Hematopoietic multipotent progenitor cell treated with erythropoietin and hydrocortisone succinate and interleukin-3 and kit ligand, for 17 days (in vitro differentiated cells): ENCODE measurements at places on chromosomes 4 and X.
A peak's percentile ranks its signal among the peaks of the same experiment; 100 is the strongest.

GRCh38 chr4:100166297-100167039 is 23.8 kb downstream of the DDIT4L start:
- no peak for DNase-seq

DNA sequence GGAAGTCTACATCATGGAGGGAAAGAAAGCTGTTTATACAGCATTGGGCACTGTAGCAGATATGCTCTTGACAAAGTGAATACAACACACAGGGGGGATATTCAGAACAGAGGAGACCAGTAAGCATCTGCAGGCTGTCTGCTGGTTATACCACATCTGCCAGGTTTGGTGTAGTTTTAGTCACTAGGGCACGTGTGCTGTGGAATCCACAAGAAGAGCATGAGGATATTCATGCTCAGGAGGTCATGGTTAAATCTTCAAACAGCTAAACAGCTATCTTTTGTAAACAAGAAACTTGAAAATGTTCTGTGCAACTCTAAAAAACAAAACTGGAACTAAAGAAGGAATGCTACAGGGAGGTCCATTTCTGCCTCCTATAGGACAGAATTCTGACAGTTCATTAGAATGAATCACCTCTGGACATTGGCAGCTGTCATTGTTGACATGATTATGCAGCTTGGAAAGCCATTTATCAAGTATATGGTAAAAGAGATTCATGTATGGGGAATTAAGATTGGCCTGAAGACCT is 175.8 kb downstream of the RCHY1 start:
- DNase-seq = no peak

GRCh38 chr4:23413631-23414030 is 476.2 kb downstream of the PPARGC1A start:
- DNase-seq = no peak

DNA sequence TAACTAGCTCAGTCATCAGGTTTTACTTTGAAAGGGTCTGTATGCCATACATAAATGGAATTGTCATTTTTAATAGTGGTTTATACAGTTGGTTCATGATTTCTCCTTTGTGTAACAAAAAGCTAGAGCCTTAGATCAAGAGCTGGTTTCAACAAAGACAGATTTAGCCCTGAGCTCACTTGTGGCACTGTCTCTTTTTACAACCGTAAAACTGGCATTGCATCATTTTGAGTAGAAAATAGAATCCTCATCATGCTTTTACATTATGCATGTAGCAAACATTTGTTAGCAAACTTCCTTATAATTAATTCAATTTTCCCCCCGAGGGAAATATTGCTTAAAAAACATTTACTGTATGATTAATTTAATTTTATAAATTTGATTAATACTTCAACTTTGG is 1871.5 kb downstream of the ARAP2 start:
- no peak for DNase-seq

DNA sequence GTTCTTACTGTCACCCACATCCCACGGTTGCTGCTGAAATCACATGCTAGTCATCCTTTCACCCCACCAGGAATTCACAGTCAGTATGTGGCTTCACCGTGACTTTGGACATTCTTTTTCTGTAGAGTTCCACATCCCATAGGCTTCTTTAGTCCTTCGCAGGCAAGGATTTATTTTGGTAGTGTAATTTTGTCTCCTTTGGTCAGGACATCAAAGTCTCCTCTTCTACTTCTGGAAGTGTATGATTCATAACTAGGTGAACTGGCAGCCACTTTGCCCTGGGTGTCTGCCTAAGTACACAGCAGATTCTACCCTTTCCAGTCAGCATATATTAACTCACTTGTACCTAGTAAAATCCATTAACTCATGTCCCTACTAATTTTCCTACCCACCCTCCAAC is 38.3 kb upstream of the MMAA start:
- no peak for DNase-seq

GRCh38 chr4:121728798-121729226 is 32.0 kb upstream of the ANXA5 start:
- DNase-seq = no peak

- no peak for DNase-seq
These were observed 191.8 kb downstream of the SHROOM3 start for GRCh38 chr4:76626686-76627465.

DNA sequence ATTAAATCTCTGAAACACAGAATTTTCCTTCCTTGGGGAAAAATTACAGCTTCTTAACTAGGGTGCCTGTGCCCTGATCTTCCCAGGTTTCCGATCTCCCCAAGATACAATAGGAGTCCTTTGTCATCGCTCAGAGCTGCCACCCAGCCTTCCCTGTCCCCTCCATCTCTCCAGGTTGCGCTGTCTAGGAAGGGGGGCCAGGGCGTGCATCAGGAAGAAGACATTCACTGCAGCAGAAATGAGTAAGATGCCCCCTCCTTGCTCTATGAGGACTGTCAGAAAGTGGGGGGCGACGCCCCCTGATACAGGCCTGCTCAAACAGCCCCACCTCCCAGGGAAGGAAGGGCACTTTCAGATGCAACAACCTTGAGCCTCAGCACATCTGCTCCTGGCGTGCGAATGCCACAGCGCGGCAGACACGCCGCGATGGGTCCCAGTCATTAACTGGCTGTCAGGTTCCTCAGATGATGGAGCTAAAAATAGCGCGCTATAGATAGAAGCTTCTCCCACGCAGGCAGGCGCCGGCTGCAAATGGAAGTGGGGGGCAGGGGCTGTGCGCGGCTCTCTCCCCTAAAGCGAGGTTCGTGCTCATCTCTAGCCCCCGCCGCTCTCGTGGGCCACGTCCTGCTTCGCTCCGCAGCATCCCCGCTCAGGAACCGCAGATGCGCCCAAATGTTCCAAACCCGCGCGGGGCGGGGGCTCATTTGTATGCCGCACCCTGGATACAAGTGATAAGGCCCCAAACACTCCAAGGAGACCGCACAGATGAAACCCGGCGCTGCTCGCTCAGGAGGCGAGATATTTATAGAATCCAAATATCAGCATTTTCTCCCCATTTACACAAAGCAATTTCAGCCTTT is 57.6 kb upstream of the LGI2 start:
- no peak for DNase-seq

GRCh38 chr4:53602390-53602789 is 11.1 kb upstream of the LNX1 start:
- no peak for DNase-seq

DNA sequence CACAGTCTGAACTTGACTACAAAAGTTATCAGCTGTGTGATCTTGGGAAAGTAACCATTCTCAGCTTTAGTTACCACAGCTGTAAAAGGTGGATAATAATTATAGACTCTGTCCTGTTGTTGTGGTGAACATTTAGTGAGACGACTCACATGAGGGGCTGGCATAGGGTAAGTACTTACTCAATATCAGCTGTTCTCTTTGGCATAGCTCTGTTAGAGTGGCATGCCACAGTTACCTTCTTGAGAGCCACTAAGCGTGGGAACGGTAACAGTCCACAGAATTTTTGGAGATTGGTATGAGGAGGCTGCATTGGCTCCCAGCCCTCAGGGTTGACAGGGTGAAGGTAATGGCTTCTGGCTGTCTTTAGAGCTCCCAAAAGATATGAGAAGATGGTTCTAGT is 13.2 kb upstream of the HAND2 start:
- no peak for DNase-seq

- peak; percentile 84 for DNase-seq
These were observed 20.1 kb downstream of the ACSL1 start for GRCh38 chr4:184805462-184806228.
